ENCODE measurements at places on chromosomes 1 and 21.

DNA sequence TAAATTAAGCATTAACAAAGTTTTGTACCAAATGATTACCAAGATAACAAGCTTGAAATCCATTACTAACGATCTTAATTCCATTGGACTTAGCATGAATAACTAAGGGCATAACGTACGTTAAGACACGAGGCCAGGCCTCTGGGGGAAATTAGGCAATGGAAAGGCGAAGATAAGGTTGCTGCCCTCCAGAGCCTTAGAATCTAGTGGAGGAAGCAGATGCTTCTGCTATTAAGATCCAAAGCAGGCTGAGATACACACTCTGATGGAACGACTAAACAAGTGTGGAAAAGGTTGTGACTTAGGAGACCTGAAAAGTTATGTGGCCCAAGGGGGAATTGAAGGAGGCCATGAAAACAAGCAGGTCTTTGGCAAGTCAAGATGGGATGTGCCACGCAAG is 6.0 kb downstream of the AKNAD1 start:
- no peak for DNase-seq

- DNase-seq = no peak
Measured at GRCh38 chr1:10326251-10326650, 72.6 kb upstream of the PGD start.

DNA sequence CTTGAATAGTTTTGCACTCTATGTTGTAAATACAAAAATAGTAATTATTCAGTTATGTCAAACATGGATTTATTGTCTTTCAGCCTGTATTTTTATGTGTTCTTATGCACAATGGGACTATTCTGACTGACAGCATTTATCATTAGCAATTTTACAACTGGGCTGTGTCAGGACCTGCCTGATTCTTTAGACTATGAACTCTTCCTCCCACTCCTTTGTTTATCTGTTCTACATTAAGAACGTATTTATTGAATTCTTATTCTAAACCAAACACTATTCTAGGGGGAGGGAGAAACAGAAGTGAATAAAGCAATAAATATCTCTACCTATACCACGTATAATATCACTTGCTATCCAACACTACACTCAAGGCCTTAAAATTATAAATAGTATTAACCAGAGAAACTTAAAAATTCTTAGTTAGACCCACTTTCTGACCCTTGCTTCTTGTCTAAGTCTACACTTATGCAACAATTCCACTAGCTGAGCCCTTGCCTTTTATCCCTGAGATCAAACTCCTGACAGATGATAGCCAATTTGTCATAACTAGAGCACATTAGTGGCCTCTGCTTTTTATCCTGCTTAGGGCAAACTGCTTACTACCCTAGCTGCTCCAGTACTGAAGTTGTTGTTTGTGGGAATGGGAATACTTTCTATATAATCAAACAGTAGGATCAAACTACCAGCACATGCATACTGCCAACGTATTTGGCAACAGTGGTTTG is 494.3 kb downstream of the BRINP3 start:
- DNase-seq = no peak

GRCh38 chr1:67479146-67479891 is 49.1 kb upstream of the SERBP1 start:
- DNase-seq = peak; percentile 35

- DNase-seq = no peak
Measured at GRCh38 chr1:68511254-68511653, 14.4 kb upstream of the DEPDC1 start.

DNA sequence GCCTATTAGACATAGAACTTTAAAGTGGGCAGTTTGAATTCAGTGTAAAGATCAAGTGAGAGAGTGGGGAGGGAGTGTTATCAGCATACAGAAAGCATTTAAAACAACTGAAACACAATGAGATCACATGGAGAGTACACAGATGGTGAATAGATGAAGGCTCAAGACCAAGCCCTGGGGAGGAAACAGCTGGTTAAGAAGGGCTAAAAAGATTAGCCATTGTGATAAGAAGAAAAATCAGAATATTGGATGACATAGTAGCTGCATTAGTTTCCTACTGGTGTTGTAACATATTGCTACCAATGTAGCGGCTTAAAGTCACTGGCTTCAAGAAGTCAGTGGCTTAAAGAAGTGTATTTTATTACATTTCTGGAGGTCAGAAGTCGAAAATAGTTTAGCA is 443.4 kb upstream of the RGS18 start:
- DNase-seq = no peak

DNA sequence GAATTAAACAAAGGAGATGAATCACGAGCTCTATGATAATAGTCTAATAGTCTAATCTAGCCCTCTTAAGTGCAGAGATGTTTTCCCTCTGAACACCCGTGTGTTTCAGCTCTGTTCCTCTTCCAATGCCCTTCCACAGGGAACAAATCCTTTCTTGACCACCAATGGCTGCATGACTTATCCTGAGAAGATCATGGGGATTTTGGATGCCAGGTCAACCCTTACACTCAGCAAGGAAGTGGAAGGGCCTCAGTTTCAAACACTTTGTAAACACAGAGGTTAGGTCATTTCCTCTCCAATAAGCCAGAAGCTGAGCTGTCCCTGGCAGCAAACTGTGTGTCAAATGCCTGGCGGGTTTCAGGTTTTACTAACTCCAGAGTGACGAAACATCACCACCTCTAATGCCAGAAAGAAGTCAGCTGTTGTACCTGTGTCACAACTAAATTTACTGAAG is 200.0 kb downstream of the GABPA start:
- peak; percentile 5 for DNase-seq

DNA sequence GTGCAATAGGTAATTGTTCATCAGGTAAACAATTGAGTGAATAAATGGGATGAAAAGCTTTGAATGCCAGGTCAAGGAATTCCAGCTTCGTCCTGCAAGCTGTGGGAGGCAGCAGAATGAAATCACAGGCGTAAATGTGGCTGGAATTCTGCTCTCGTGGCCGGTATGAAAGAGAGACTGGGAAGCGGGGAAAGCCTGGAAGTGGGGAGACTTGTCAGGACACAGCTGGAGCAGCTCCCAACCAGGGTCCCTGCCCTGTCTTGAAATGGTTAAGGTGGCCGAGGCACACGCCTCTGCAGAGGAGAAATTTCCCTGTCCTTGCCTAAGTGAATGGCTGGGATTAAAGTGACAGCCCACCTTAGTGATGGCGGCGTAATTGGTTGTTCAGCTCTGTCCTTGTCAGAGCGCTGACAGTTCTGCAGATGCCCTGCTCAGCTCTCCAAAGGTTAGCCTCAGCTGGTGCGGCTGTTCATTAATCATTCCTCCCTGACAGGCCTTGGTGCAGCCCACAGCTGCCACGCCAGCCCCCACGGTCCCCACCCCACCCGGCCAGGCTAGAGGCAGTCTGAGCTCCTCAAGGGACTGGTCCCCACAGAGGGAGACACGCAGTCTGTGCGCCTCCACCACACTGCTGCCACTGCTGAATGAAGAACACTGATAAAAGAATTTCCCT is 398.3 kb upstream of the POU3F1 start:
- DNase-seq = no peak

- no peak for DNase-seq
Measured at GRCh38 chr1:219276049-219276738, 102.5 kb downstream of the LYPLAL1 start.

DNA sequence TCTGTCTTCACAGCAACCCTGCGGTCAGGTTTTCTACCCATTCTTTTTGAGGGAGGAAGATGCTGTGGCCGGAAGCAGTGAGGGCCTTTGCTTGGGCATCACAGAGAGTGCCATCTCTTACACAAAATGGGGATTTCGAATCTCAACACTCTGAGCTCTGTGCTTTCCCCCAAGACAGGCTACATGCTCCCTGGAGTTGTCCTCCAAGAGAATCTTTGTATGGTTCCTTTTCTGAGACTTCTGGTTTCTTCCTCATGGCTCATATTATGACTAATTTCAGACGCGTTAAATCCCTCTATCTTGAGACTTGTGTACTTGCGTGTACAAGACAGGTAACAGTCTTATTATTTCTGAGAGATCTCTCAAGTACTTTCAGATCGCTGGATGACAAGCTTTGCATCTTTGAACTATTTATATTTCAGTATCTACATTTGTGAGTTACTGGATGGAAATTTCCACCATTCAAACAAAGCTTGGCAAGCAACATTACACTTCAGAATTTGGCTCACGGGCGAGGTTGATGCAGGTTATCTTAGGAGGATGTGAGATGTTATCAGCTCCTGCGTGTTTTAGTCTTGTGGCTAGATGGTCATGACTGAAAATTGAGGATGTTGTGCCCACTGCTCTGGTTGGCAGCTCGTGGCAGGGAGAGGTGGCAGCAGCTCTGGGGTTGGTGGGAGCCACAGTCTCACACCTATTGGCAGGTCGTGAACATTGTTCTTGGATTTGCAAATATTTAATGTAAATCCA is 19.4 kb downstream of the ABCG1 start:
- peak; percentile 42 for DNase-seq

GRCh38 chr1:2433936-2434655 is 21.7 kb upstream of the PEX10 start:
- DNase-seq = no peak

DNA sequence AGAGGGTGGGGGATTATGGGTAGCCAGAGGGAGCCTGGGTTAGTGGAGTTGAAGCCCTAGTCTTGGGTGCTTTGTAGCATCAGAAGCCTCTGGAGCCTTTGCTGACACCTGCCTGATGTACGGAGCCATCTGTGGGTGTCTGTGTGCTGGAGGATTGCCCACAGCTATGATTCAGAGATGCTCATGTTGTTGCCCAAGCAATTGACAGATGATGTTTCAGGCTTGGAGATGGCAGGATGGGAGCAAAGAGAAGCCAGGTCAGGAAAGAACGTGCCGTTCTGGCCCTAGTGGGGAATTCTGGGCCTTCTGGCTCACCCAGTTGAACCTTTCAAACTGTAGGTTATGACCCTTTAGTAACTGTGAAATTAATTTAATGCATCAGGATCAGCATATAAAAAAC is 27.6 kb downstream of the COQ8A start:
- DNase-seq = no peak

- DNase-seq = no peak
Measured at GRCh38 chr1:63861052-63861691, 87.4 kb downstream of the ROR1 start.

DNA sequence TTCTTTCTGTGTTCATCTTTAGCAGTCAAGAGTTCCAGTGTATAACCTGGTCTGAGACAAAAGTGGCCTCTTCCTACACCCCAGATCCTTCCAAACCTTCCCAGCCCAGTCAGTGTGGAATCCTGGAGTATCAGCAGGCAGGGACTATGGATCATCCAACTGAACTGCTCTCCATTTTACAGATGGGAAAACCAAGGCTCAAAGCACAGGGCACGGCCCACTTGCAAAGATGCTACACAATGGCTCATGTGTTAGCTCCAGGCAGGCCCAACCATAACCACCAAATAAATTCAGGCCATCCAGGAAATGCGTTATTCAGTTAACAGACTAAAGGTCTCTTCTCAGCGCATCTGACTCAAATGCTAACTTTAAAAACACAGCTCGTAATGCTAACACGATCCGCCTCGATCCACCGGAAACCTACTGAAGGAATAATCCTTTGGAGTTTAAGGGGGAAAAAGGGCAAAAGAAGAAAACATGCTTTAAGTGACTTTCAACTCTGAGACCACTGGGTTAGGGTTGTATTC is 7.1 kb downstream of the GLIS1 start:
- no peak for DNase-seq

GRCh38 chr1:177442584-177442983 is 271.8 kb downstream of the BRINP2 start:
- DNase-seq = no peak

DNA sequence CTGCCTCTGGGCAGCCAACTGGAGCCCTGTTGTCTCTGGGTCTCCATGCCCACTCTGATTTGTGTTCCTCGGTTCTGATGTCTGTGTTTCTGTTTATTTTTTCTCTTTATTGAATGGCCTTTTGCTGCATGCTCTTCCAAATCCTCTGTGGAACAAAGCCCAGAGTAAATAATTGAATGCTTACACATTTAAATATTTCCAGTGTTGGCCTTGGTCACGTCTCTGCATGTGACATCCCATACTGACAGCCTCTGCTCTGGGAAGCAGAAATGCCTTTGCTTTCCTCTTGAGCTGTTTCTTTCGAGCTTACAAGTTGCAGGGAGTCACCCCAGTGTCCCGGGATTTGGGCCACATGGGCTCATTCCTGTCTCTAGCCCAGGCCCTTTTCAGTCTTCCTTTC is 267.9 kb downstream of the PTPRU start:
- DNase-seq = no peak

- no peak for DNase-seq
Measured at GRCh38 chr1:63662056-63662836, 69.0 kb downstream of the PGM1 start.

- DNase-seq = no peak
Measured at GRCh38 chr1:32074841-32075240, 2.1 kb downstream of the TMEM39B start.

GRCh38 chr1:35442734-35443133 is 114.5 kb downstream of the KIAA0319L start:
- DNase-seq = peak; percentile 52

GRCh38 chr21:35677298-35677841 is 383.0 kb downstream of the SETD4 start:
- DNase-seq = no peak

DNA sequence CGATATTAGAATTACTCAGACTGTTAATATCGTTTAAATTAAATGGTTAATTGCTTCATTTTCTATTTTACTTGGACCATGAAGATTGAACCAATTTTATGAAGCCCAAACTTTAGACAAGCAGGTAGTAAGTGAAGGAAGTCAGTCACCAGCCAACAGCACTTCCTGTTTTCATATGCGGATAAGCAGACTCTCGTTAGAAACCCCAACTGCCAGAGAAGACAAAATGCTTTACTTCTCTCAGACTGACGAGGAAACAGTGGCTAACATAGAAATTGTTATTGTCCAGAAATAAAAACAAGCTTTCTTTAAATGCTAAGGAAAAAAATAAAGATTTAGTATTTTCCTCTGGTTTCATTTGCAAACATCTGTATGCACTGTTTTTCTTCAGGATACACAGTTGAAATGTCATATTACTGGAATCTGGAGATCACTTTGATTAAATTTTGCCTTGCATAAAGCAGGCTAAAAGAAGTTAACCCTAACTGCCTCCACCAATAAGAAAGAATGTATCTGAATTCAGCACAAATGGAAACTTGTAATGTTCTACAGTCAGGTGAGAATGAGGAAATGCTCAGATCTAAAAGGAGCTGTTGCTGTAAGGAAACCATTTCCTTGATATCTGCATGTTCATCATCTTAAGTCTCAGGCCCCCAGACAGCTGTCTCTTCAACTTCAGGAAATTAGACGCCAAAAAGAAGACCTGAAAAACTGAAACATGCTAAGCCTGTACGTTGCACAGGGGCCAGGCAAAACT is 129.8 kb upstream of the SAMSN1 start:
- no peak for DNase-seq

- DNase-seq = no peak
Measured at GRCh38 chr1:243268751-243269460, 13.1 kb downstream of the SDCCAG8 start.

GRCh38 chr21:34276711-34277425 is 86.9 kb upstream of the KCNE2 start:
- peak; percentile 53 for DNase-seq

DNA sequence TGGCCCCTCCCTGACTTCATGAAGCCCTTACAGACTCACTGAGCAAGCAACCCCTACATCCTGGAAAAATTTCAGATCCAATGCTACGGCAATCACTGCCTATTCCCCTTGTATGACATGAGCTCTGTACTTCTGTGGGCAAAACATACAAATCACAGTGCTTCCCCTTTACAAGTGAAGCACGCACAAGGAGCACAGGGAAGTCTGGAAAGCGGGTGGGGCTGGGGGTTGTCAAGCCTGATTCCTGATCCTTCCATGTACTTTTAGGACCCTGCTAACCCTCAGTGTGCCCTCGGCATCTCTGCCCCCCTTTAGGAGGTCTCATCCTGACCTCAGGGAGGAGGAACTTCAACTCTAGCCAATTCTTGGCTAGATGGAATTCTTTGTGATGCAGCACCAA is 405.7 kb upstream of the POU3F1 start:
- no peak for DNase-seq

GRCh38 chr21:37139154-37139553 is 66.1 kb downstream of the TTC3 start:
- DNase-seq = no peak
